ENCODE measurements at places on chromosomes 13 and 19.

DNA sequence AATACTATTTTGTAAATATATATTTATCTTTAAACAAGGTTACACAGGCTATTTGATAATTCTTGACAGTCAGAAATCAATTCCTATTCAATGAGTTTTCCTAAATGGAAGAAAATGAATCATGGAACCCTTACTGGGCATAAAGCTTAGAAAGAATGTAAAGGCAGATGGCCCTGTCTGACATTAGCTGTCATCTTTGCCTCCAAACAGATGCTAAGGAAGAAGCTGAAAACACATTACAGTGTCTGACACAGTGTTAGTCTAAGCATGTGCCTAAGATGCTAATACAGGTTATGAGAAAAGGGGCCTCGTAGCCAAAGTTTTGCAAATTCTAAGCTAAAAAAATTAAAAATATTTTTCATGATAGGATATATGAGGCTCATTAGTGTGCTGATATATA, 112.8 kb downstream of the ITGBL1 start:
- no peak for DNase-seq

- no peak for DNase-seq
Measured at GRCh38 chr13:113976711-113977684, 3.1 kb upstream of the C13orf46 start.

DNA sequence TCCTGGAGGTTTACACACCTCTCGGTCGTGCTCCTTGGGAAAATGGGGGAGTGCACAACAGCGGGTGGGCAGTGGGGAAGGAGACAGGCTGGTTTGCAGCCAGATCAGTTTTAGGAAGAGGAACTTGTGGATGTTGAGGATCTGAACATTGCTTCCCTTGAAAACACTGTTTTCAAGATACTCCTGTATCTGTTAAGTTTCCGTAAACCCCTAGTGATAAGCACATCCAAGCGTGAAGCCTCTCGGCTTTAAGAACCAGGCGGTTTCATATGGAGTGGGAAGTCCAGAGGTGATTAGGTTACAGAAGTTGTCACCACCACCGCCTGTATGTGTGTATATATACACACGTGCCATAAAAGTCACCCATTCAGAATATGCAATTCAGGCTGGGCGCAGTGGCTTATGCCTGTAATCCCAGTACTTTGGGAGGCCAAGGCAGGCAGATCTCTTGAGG, 47.4 kb downstream of the SIPA1L3 start:
- DNase-seq = no peak

GRCh38 chr19:42553292-42554045, 25.2 kb upstream of the CEACAM1 start:
- no peak for DNase-seq

GRCh38 chr13:48801255-48801654, 147.5 kb downstream of the CYSLTR2 start:
- no peak for DNase-seq

DNA sequence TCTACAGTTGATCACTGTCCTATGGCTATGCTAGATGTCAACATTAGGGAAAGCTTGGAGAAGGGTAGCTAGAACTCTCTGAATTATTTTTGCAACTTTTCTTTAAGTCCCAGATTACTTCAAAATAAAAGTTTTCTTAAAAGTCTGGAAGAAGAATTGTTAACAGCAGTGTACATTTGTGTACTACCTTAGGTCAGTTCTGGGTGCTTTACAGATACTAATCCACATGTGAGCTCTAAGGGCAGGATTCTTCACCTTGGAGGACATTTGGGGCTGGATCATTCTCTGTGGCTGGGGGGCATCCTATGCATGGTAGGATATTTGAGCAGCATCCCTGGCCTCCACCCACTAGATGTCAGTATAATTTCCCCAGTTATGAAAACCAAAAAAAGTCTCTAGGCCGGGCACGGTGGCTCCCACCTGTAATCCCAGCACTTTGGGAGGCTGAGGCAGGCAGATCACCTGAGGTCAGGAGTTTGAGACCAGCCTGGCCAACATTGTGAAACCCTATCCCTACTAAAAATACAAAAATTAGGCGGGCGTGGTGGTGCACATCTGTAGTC, 2.8 kb downstream of the BRME1 start:
- DNase-seq = no peak

DNA sequence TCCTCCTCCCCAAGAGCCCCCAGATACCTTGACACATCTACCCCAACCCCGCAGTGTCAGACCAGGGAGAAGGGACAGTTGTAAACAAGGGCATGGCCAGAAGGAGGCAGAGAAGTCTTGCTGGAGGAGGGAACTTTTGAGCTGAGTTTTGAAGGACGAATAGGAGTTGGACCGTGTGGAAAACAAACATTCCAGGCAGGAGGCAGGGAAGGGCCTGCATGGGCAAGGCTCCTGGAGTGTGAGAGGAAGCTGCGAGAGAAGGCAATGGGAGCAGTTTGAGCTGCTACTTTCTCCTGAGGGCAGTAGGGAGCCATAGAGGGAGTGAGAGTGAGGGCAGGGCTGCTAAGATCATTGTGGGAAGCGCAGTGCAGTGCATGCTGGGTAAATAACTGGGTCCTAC, 23.3 kb downstream of the IL12RB1 start:
- DNase-seq = no peak

GRCh38 chr13:96850538-96851145, 143.6 kb downstream of the OXGR1 start:
- DNase-seq = no peak

DNA sequence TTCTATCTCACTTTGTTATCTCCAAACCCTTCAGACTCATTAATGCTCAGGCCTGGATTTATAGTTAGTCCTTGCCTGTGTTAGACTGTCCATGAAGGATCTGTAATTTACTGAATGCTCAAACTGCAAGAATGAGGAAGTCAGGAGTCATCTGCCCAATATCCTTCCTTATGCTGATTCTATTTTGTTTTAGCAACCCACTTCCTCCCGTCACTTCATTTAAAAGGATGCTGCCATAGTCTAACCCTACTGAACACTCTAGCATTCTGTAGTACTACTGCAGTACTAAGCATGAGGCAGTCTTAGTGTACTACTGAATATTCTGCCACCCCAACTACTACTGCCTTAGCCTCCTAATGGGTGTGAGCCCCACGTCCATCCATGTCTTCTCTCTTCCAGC, 1.5 kb downstream of the FCAR start:
- DNase-seq = no peak

DNA sequence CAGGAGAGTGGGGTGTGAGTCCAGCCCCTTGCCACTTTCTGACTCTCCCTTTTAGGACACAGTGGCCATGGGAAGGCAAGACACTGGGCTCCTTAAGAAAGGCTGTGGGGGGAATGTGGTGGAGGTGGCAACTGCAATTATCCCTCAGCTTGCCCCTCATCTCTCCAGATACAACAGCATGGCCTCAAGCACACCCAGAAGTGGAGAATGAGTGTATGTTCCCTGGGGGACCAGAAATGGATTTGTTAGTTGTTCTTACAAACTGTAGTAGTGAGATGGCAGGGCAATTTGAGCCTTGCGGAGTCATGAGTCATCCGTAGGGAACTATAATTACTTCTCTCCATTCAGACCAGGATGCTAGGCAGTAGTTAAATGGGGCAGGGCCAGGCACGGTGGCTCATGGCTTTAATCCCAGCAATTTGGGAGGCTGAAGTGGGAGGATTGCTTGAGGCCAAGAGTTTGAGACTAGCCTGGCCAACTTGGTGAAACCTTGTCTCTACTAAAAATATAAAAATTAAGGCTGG, 25.6 kb upstream of the CXCL17 start:
- no peak for DNase-seq

DNA sequence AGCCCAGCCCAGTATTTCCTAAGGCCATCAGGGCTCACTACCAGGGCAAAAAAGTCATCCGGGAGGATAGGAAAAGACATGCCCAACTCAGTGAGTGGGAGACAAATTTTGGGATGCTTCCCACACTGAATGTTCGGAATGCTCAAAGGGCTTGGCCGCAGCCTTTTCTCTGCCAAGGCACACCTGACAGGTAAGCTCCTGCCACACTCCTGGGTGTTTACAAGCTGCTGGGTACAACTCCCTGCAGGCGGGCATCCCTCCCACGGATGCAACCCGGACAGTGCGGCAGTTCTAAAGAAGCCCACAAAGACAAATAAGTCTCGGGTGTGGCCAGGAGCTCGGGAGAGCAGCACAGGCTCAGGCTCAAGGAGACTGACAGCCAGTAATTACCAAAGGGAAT, 28.1 kb downstream of the SLC7A1 start:
- DNase-seq = no peak

GRCh38 chr19:18090545-18091216, 3.9 kb upstream of the IL12RB1 start:
- DNase-seq = no peak

GRCh38 chr13:48000559-48001113, 437 bp downstream of the SUCLA2 start:
- DNase-seq = peak; percentile 3

DNA sequence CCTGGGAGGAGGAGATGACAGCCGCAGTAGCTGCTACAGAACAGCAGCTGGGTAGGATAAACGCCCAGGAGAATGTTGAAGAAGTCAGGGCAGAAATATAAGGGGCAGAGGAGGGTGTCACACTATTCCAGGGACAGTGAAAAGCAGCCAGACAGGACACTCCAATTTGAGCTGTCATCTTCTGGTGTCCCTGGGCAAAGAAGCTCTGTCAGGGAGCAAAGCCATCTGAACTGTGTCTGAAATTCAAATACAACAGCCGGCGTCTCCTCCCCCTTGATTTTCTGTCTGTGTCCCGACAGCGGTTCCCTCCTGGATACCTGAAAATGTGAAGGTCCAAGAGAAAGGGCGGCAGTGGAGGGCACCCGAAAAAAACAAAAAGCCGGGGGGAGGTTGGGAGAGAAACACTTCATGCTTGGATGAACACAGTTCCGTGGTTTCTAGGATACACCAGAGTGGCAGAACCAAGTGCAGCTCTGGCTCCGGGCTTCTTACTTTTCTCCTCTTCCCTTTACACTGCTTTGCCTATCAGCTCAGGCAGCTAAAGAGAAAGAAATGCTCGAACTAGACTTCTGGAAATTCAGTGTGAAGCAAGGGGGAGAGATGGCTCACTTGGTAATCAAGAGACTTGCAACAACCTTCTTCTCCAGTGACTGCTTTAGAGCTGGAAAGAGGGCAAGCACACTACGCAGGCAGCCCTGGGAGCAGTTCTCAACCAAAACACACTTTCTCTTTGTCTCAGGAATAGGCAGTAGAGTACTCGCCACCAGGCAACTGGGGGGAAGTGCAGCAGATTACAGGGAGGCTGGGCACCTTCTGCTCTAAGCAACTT, 465.6 kb downstream of the ITGBL1 start:
- DNase-seq = no peak

GRCh38 chr13:76116751-76117360, 480.7 kb downstream of the LMO7 start:
- no peak for DNase-seq

GRCh38 chr13:75566658-75567057, 17.1 kb downstream of the UCHL3 start:
- no peak for DNase-seq

- DNase-seq = no peak
Measured at GRCh38 chr19:56987184-56987583, 132.6 kb upstream of the USP29 start.
